CD4-positive, alpha-beta T cell (primary cell): ENCODE measurements at places on chromosomes 7 and 10.

DNA sequence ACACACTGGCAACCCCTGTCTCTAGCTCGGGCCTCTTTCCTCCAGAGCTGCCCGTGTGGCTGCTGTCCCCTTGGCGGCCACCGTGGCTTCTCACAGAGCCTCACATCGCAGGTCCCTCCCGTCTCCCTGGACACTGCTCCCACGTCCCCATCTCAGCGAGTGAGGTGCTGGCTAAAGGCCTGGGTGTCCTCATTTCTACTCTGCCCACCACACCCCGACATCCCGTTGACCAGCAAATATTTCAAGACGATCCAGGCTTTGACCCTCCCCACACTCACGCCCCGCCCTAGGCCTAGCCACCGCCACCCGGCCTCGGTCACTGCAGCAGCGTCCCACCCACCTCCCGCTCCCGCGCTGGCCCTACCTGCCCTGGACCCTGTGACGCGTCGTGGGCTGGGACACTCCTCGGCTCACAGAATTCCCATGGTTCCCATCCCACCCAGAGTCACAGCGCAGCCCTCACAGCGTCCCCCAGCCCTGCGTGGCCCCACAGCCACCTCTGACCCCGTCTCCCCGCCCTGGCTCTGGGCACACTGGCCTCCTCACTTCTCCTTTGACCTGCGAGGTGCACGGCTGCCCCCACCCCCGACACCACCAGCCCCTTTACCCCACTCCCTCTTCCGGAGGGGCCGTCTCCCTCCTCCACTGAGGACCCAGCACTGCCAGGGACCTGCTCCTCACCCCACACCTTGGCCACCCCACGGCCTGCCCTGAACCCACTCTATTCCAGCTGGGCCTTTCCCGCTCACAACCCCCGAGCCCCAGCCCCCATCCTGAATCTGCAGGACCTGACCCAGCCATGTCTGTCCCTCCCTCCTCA, 6.9 kb downstream of the ADAP1 start:
- no peak for DNase-seq

- no peak for DNase-seq
These were observed 121.9 kb downstream of the SMURF1 start for GRCh38 chr7:99021941-99022560.

GRCh38 chr10:70137927-70138883, 5.6 kb upstream of the AIFM2 start:
- no peak for DNase-seq

DNA sequence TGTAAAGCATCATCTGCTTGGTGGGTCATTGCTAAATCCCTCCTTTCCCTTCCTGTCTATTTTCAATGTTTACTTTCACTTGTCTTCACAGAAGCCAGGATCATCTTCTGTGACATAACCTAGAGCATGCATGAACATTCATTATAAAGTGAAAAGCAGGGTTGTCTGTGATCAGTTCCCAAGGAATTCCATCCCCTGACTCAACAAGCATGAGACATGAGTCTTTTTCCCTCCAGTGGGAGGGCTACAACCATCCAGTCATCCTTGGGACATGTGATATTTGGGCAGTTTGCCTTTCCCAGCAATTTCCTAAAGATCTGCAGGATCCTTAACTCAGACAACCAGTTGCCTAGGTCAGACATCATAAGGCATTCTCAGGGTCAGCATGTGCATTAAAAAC, 166.3 kb upstream of the TMEM196 start:
- DNase-seq, result no peak

GRCh38 chr7:50558294-50559053, 6.7 kb downstream of the DDC start:
- no peak for DNase-seq

GRCh38 chr10:120314442-120314841, 142.6 kb upstream of the PLPP4 start:
- DNase-seq, result no peak

GRCh38 chr7:30347226-30348082, 63.1 kb downstream of the ZNRF2 start:
- peak; percentile 12 for DNase-seq

- DNase-seq, result no peak
These were observed 22.8 kb downstream of the FAM107B start for GRCh38 chr10:14751921-14752320.

DNA sequence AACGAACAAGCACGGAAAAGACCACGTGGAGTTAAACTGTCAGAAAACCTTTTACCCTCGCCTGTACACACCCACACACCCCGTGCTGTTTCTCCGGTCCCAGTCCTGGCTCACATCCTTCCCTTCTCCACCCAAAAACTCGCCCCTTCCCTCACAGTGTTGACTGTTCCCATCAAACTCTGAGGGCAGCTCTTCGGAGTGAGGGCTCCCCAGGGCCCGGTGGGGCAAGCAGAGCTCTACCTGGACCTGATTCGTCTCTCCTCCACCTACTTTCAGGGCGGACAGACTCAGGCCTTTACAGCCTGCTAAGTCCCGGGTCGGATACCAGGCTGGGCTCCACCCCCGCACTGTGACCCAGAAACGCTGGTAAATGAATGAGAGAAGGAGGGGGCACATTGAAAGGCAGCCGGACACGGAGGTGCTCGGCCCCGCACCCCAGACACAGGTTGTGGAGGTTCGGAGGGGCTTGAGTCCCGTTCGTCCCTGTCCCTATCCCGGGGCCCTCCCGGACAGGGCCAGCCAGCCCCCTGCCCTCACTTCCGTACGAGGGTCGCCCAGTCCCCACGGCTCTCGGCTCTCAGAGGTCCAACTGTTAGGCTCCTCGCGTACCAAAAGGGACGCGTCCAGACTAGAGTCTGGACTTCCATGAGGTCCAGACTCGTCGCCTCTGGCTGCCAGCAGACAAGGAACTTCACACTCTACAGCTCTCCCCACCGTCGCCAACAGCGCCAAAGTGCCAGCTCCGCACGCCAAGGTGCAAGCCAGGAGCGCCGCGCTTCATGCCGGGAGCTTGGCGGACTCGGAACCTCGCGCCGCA, 31.7 kb upstream of the ASL start:
- no peak for DNase-seq

GRCh38 chr10:83274088-83274487, 865.2 kb upstream of the GHITM start:
- DNase-seq, result no peak

DNA sequence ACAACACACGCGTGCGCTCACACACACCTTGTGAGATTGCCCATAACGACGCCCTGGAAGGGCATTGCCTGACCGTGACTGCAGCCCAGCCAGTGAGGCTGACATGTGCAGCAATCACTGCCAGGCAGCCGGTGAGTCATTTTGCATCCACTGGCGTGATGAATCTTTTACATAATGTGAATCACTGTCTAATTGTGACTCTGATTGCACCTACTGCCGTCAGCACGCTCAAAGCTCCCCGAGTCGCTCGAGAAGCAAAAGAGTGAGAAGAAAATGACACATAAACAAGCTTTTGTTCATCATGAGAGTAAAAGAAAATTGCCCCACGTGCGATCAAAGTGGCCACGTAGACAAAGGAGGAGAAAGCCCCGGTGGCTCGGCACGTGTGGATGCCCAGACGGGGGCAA, 117.4 kb upstream of the PFKP start:
- DNase-seq, result no peak

DNA sequence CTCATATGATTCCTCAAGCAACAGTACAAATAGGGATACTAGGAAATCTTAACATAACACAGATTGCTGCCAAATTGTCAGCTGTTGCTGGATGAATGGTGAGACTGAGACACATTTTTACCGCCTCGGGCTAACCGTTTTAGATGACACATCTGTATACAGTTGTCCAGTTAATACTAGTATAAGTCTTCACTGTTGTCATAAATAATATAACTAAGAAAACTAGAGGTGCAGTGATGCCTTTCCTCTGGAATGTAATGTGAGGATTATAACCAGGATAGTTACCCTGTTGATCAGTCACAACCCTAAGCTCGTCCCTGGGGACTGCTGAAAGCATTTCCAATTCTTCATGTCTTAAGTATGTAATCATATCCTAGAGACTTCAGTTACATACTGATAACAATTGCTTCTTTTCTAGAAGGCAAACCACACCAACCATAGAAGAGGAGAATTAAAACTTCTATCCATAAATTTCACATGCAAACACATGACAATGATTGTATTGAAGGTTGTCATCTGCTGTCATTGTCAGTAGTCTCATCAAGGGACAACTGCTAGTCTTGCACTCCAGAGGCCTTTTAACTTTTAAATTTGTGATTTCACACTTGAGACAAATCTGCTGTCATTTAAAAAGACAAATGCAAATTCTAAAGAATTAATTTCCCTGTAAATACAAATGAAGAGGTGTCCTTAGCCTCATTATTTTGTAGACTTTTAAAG, 100.4 kb upstream of the SEMA3D start:
- DNase-seq, result no peak

GRCh38 chr10:82981137-82981723, 1106.2 kb downstream of the NRG3 start:
- DNase-seq, result no peak

DNA sequence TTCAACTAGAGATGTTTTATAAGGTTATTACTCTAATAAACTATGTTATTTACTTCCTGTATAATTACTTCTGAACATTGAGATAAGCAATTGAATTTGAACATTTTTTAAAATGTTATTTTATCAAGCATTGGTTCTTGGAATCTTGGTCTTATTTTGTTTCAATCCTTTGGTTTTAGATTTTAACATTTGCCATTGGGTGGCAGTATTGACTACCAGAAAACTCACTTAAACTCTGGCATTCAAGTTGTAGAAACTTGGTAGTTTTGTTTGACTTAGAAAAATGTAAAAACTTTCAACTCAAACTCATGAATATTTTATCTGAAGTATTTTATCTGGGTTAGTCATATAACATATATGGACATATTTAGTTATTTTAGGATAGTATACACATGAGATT, 48.1 kb downstream of the ATRNL1 start:
- no peak for DNase-seq

- no peak for DNase-seq
These were observed 38.4 kb upstream of the CDH23 start for GRCh38 chr10:71358277-71358676.

DNA sequence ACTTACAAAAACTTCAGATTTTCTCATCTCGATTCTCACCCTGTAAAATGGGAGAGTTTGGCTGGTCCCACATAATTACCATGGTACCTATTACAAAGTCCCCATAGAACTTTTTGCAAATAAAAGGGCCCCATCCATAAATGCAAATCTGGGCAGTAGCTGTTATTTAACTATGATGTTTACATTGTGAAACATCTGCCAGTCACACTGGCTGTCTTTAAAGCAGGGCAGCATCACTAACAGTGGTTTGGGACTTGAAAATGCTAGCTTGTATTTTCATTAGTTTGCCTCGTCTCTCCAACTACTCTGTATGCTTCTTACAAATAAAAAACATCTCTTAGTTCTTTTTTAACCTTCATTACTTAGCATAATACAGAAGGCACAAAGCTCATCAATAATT, 240.7 kb downstream of the FZD1 start:
- no peak for DNase-seq

- DNase-seq, result no peak
These were observed 55.3 kb downstream of the TFAM start for GRCh38 chr10:58440484-58440883.

- no peak for DNase-seq
These were observed 742.3 kb downstream of the TYW1 start for GRCh38 chr7:67738958-67739357.

DNA sequence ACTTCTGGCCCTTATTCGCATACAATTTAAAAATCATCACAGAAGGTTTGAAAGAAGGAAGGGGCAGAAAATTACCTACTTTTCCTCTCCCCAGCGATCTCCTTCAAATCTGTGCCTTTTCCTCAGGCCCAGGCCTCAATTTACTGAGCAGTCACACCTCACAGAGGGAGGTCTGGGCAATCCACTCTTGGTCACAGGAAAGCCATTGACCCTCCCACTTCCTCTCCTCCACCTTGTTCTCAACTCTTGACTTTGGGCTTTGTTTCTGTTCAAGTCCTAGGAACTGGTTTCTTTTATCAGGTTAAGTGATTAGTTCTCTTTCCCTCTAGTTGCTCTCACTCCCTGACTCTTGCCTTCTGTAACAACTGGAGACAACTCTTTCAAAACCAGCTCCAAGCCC, 37.0 kb upstream of the ATRNL1 start:
- no peak for DNase-seq

DNA sequence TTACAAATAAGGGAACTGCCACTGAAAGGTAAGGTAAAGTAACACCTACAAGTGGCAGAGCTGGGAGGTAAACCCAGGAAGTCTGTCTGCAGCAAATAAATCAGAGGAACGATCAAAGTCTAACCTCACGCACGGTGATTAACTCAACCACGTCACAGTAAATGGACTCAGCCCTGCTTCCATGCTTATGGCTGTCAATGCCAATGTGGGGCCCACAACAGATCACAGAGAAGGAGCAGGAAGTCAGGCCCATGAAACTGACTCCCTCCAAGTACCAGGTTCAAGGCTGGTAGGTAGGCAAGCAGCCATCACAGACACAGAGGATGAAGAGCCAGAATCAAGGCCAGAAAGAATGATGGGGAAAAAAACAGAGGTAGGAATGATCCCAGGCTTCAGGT, 38.0 kb upstream of the ACSL5 start:
- DNase-seq, result no peak

GRCh38 chr10:2225609-2226008, 488.3 kb upstream of the ADARB2 start:
- DNase-seq, result no peak

- DNase-seq, result no peak
These were observed 898.6 kb downstream of the KCNMA1 start for GRCh38 chr10:76738991-76739390.

GRCh38 chr10:7391748-7392147, 19.1 kb downstream of the SFMBT2 start:
- no peak for DNase-seq

GRCh38 chr7:135538376-135538775, 19.3 kb upstream of the NUP205 start:
- no peak for DNase-seq

GRCh38 chr7:44188480-44189225, 586 bp downstream of the GCK start:
- no peak for DNase-seq

DNA sequence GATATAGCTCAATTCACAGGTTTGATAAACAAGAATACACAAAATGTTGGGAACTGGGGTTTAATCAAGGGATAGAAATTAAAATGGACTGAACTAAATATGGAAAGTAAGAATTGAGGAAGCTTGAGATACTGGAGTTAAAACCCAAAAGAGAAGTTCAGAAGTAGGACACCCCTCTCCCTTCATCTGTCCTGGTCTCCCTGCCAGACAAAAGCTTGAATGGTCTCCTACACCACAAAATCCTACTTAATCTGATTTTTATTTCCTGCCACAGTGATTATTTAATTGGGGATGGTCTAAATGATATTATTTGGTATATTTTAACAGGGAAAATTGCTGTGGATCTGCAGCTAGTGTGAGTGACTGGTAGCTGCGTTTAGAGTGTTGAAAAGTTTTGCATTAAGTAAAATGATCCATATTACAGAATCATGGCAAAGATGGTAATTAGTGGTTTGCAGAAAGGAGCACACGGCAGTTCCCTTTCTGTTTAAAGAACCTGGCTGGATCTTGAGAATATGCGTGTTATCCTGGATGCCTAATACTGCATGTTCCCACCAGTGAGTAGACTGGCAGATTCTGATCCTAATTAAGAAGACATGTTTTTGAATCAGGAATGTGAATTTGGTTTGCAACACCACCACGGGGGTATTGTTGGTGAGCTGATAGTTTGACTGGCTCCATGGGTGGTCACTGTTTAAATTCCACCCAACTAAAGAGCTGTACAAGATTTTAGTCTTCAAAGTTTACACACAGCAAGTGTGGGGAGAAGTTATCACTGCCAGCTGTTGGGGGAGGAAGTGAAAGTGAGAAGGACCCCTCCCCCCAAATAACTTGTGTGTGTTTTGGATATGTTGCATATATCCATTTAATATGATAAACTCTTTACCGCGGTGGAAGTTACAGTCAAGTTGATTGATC, 5.5 kb downstream of the RBM20 start:
- no peak for DNase-seq

GRCh38 chr10:72626444-72626754, 520 bp upstream of the MICU1 start:
- no peak for DNase-seq
